Epithelial cell of proximal tubule (primary cell): ENCODE measurements at places on chromosomes 1 and 21.

GRCh38 chr1:201539561-201540431 lies 869 bp downstream of the NAV1 start:
- no peak for DNase-seq

DNA sequence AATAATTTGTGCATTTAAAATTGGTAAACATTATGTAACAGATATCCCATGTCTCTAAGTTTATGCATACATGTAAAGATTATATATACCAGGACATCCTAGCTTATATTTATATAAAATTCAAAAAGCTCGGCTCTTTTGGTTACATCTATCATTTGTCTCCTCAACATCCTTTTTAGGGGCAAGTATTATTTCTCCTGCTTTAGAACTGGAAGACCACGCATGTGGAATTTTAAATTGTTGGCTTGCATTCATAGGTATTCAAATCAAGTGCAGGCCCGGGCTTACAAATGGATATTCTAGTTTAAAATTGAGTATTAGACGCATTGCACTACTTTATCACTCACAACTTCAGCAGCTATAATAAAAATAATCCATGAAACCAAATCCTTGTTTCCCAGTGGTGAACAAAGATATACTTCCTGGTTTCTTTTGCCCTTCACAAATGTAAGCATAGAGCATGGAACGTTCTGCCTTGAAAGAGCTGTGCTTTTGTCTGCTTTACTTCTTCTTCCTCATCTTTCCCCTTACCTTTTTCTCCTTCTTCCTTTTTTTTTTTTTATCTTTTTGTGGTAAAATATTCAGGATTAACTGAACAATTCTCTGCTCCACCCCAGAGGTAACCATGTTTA lies 57.1 kb downstream of the DDAH1 start:
- no peak for DNase-seq

DNA sequence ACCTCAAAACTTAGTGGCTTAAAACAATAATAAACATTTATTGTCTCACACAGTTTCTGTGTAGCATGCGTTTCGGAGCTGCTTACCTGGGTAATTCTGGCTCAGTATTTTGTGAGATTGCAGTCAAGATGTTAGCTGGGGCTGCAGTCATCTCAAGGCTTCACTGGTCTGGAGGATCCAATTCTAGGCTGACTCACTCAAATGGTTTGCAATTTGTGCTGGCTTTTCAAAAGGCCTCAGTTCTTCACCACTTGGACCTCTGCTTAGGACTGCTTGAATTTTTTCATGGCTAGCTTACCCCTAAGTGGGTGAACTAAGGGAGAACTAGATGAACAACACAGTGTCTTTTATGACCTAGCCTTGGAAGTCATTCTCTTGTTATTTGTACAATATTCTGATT lies 21.0 kb downstream of the XPR1 start:
- no peak for DNase-seq

DNA sequence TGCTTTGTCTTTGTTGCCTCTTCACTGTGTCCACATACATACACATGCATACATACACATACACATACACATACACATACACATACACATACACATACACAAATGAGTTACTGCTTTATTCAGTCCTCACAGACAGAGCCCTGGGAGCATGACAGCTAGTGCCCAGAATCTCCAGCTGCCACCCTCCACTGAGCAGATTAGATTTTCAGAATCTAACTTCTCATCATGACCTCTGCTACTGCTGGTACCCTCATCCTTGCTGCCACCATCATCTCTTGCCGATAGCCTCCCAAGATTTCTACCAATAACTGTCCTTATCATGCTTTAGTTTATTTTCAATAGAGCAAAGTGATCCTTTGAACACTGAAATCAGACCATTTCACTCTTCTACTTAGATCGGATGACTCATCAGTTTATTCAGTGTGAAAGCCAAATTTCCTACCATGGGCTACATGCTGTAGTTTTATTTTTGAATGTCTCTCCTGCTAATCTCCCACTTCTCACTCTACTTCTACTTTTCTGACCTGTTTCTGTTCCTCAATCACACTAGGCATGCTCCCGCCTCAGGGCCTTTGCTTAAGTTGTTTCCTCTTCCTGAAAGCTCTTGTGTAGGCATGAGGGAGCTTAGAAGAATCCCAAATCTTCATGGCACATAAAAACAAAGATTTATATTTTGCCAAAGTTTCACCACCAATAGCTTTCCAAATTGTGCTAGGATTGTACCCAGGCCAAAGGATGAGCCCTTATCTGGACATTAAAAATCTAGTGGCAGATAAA lies 43.0 kb downstream of the ATP6V1G3 start:
- no peak for DNase-seq

DNA sequence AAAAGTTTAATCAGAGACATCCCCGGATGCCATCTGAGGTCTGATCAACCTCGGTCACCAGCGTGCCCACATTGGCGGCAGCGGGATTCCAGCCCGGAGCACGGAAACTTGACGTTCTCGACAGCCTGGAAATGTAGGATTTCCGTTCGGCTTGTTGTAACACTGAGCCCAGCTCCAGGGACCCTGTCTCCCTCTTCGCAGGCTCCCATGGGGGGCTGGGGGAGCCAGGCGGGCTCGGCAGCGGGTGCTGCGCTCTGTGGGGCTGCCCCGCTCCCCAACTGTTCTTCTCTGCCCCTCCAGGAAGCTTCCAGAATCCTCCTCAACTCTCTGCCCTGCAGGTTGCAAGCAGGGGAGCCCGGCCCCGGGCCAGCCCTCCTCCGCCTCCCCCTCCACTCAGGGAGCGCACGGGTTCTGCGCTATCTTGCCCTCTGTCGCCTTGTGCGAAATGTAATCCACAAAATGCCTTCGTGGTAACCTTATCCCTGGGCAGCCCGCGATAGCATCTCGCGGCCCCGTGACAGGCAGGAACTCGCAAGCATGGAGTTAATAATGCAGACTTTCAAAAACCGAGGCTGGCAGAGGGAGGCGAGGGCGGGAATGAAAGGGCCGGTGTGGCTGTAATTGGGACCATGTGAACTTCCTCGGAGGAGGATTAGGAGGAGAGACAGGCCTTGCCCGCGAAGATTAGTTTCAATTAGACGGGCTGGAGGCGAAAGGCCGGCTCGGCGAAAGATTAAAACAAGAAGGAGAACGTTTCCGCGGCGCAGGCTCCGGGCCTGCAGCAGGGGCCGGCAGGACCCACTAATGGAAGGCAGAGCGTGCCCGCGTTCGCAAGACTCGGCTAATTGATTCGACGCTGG lies 53.9 kb upstream of the TTC34 start:
- no peak for DNase-seq

DNA sequence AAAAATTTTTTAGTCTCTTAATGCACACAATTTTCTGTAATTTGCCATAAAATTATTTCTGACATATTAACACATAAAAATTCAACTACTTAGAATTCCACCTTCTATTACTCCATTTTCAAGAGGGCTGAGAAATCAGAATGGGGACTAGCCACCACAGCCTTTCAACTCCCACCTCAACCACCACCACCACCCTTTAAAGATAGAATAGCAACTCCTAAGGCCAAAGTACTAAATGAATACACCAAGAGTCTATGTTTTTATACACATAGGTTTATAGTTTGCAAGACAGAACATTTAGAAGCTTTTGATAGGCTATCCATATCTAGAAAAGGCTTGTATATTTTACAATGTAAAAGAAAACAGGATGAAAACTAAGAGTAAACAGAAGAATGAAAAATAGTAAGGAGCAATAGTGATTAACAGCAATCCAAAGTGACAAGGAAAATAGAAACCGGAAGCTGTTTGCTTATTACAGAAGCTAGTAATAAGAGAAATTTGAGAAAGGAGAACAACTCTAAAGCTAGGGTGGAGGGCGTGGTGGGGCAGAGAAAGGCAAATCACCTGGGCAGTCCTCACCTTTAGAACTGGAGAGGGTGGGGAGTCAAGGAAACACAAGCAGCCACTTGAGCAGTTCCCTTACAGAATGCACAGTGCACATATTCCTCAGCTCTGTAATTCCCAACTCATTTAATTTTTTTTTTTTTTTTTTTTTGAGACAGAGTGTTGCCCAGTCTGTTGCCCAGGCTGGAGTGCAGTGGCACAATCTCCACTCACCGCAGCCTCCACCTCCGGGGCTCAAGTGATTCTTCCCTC lies 27.7 kb downstream of the EPS15 start:
- no peak for DNase-seq

DNA sequence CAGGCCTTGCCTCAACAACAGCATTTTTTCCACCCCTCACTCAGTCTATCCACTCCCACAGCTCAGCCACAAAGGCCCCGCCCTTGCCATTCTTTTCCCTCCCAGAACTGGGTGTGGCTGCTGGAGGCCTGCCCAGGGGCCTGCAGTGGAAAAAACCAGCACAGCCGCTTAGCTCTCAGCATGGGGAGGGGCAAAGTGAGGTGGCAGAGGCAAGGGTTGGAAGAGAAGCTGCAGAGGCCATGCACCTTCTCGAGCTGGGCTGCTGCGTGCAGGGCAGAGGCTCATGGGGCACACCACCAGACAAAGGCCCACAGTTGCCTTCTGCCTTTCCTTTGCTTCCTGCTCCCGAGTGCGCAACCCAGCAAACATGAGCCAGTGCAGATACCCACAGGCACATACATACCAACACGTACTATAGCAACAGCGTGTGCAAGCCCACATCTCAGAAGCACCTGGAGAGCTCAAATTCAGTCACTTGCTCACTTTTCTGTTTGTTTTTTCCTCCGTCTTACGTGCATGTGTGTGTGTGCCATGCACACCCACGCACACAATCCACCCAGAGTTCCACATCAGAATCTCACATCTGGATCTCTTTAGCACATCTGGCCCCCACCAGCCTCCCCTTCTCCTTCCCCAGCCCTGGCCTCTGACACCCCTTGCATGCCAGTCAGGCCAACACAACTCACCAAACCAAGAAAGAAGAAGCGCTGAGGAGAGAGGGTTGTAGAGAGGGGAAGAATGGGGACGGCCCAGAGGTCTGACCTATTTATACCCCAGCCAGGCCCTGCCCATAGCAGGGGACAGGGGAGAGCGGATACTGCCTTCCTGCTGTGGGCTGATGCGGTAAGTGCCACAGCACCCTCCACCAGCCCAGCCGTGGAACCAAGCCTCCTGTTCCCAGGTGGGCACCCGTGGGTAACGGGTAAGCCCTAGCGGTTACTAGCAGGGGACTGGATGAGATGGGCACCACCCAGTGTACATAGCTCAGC lies at the start of gene S100A4:
S100A4 (minus strand) TSS at position 740 of the 989 bp plus-strand sequence. CDS start 1,012 bp downstream, outside the sequence.
- DNase-seq: peak; percentile 49

DNA sequence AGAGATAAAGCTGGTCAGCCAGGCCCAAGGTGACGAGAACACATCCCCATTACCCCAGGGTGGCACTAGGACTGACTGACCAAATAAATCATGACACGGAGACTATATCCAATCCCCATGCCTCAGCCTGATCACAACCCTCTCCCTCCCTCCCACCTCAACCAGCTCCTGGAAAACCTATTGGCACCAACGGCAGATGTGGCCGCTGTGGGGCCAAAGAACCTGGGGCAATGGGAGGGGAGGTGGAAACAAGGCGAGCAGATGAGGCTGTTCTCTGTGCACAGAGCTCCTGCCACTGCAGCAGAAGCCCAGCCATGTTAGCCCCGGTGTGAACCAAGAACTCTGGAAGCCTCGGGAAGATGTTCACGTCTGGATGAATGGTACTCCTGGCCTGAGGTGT lies 77.6 kb downstream of the CD247 start:
- DNase-seq: no peak

- DNase-seq: no peak
Measured at GRCh38 chr1:155379631-155380090, 59.0 kb downstream of the RUSC1 start.

- no peak for DNase-seq
Measured at GRCh38 chr1:63557365-63557987, 34.2 kb downstream of the EFCAB7 start.

GRCh38 chr1:112696578-112697314 lies 10.2 kb downstream of the RHOC start:
- no peak for DNase-seq

GRCh38 chr1:10593750-10594149 lies 119.0 kb downstream of the PEX14 start:
- DNase-seq: no peak

- no peak for DNase-seq
Measured at GRCh38 chr1:232985882-232986526, 35.6 kb downstream of the NTPCR start.

GRCh38 chr1:7584643-7585042 lies 186.5 kb upstream of the VAMP3 start:
- no peak for DNase-seq

- DNase-seq: no peak
Measured at GRCh38 chr1:2505461-2505994, 20.9 kb downstream of the PANK4 start.

GRCh38 chr1:43994794-43995790 lies 3.7 kb downstream of the CCDC24 start:
- no peak for DNase-seq

DNA sequence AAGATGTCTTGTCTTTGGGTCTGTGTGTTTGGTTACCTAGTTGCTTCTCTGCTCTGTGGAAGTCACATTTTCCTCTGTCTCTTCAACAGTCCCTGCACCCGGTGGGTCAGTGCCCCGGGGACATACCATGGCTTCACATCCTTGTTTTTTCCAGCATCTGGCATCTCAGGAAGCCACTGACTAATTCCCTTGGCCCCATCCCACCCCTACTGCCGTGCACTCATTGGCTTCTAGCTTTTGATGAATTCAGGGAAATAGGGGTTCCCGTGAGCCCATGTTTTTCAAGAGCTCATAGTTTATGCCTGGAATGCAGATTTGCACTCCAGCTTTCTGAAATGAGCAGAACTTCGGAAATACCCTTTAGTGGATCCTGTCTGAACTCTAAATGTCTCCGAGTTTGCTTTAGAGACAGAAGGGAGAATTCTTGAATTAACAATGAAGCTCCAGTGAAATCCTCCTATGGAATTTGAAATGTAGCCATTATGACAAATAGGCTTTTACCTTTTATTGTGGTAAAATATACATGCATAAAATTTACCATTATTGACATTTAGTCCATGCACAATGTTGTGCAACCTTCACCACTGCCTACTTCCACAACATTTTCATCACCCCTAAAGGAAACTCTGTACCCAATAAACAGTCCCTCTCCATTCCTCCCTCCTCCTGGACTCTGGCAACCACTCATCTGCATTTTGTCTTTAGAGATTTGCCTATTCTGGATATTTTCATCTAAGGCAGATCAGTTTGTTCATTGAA lies 67.5 kb downstream of the CLIC6 start:
- no peak for DNase-seq

DNA sequence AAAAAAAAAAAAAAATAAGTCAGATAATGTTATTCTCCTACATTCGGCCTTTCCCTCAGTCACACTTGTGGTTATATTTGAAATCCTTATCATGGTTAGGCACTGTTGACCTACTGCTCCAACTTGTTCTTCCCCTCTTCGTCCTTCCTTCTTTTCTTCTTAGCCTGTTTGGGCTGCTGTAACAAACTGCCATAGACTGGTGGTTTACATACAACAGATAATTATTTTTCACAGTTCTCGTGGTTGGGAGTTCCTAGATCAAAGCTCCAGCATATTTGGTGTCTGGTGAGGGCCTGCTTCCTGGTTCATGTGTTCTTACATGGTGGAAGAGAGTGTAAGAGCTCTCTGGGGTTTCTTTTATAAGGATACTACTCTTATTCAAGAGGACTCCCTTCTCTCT lies 73.4 kb downstream of the RABGAP1L start:
- DNase-seq: no peak

- DNase-seq: no peak
Measured at GRCh38 chr1:115116512-115116911, 27.2 kb upstream of the TSPAN2 start.

GRCh38 chr1:44647896-44648295 lies 26.4 kb downstream of the TMEM53 start:
- no peak for DNase-seq

- DNase-seq: no peak
Measured at GRCh38 chr1:85091671-85092280, 43.5 kb upstream of the MCOLN3 start.
